ENCODE measurements at places on chromosomes 1 and 21. TPM values are rescaled to one million over a fixed set of nuclear protein-coding genes. Genes with fewer than 3 reads are reported as not detected.
A peak's percentile ranks its signal among the peaks of the same experiment; 100 is the strongest.

DNA sequence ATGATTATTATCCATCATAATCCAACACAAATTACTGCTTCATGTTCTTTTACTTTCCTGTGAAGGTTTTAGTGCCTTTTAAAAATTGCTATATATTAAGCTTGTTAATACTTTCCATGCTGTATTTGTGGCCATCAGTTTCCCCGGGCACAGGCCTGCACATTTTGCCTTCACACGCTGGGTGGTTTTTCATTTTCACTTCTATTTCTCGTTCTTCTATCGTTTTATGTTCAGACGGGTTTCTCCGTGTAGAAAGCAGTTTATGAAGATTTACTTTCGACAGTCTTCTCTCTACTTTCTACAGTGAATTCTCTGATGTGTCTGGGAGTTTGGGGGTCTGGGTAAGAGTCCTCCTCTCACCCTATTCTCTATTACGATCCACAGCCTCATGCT, 9.5 kb downstream of the RUNX3 start:
- no peak for DNase-seq

GRCh38 chr1:85300140-85300539, 23.7 kb upstream of the BCL10 start:
- DNase-seq: no peak

DNA sequence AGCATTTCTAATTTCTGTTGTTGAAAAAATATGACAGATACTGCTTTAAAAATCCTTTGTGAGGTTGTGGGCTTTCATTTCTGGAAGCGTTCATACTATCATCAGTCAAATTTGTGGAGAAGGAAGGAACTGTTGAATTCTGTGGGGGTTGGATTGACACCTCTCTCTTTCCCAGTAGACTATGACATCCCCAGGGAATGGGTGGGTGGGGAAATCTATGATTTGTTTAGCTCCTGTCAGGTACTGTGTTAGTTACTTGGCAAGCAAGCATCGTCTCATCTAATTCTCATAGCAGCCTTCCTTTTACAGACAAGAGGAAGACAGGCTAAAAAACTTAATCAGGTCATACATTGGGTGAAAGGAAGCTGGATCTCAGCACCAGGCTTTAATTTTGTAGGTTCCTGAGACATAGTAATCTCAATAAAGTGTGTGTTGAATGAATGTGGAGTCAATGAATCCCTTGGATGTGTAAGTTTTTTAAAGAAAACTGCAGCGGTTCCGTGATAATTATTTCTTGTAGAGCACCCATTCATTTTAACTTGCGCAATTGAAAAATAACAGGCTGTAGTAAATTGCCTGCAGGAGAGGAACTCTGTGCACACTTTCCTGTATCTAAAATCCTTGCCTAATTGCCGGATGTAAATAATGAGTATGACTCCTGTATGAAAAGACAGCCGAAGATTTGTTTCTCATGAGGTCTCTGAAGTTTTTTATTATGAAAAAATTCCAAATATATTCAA, 60.6 kb downstream of the MYOM3 start:
- no peak for DNase-seq

The KCNJ15 gene
- 2.1 TPM for total RNA-seq

GRCh38 chr1:78141531-78142231, 95.9 kb downstream of the GIPC2 start:
- DNase-seq: no peak

The PTCH2 gene
- under 0.01 TPM for total RNA-seq

The DENND2C gene
- 31.5 TPM for total RNA-seq

DNA sequence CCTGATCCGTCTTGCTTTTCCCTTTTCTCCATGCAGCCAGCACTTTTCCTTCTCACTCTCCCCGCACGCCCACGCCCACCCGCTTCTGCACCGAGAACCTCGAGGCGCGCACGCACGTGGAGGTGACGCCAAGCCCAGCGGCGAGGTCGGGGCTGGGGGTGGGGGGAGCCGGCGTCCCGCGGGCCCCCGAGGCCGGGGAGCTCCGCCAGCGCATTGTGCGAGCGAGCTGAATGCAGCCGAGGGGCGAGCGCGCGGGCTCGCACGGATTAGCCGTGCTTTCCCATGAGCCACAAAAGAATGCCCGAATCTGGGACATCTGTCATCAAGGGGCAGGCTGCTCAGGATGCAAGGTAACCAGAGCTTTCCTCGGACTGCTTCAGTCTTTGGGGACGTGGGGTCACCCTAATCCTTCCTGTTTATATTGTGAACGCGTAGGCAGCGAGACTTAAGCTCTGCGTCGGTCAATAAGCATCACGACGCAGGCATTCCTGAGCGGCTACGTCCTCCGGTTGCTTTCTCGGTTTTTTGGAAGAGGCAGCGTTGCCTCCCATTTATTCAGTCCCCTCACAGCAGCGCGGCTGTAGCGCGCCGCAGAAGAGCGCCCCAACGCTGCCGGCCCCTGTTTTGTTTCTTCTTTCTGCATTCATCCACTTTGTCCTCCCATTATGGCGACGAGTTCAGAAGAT, 67.3 kb upstream of the AKT3 start:
- peak; percentile 55 for DNase-seq

GRCh38 chr1:94326329-94326728, 88.9 kb upstream of the ARHGAP29 start:
- no peak for DNase-seq

GRCh38 chr1:163275222-163275621, 46.5 kb upstream of the NUF2 start:
- peak; percentile 20 for DNase-seq

DNA sequence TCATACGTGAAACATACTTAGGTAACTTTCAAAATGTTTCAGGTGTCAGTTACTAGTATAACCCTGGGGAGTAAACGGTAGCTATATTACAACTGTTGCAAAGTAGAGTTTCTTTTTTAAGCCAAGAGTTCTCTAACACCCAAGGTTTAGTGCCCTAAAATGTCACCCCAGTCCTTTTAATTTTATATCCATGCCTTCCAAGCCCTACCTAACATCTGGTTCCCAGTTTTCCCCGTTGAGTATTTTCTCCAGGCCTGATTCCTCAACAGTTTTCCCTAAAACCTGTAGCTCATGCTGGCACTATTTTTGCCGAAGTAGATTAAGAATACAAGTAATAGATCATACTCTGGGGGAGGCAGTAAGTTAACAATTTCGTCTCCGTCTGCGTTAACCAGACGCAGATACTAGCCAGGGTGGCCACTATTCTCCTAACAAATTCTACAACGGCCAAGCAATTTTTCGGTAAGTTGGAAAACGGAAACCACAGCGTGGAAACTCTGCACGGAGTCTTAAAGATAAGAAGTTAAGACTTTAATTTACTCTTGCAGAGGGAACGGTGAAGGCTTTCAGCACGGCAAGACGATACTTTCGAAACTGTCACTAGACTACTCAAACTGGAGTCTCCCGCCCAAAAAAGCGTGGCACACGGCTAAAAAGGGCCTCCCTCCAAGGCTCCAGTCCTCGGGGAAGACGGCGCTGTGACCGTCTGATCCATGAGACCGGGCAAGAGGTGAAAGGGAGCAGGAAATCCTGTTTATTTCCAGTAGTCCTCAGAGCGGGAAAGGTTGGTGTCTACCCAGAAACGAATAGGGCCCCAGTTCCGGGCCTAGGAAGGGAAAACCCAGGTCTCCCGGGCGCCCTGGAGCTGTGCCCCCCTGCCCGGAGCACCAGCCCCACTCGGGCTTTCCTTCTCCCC, 945 bp downstream of the SRSF4 start:
- peak; percentile 30 for DNase-seq

DNA sequence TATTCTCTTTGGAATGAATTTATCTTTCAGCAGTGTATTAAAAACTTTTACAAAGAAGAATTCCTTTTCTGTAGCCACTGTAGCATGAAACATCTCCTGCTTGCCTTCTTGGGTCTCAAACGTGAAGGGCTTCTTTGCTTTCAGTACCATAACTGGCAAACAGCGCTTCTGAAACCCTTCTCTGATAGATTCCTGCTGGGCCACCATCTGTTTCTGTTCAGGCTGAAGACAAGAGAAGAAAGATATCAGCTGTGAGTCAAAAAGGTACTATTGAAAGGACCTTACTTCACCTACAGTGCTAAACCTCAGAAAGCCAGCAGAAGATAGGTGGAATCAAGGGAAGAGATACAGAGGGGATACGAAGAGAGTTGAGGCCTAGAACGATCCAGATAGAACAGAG, 10.5 kb downstream of the AIM2 start:
- no peak for DNase-seq

DNA sequence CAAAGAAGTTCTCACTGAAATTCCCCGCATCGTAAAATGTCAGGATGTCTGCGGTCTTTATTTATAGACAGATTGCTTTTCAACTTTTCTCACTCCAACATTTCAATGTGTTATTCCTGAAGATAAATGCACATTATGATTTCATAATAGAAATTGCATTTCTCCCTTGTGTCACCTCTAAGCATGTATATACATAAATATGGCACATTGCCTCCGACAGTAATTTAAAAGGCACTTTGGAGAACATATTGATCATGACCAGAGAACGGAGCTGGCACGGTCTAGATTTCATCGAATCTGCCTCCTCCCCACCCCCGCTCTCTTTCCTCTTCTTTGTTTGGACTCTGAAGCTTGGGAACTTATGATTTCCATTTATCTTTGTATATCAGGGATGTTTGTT, 54.9 kb upstream of the IGSF21 start:
- DNase-seq: no peak

The HLX gene
- total RNA-seq: not detected

DNA sequence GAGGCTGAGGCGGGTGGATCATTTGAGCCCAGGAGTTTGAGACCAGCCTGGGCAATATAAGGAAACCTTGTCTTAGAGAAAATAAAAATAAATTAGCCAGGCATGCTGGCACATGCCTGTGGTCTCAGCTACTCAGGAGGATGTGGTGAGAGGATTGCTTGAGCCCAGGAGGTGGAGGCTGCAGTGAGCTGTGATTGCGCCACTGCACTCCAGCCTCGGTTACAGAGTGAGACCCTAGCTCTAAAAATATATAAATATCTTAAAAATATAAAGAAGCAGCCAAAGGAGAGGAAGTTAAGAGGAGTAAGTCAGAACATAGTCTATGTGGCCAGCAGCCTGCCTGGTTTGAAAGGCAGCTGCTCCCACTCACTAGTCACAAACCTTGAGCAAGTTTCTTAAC, 4.5 kb upstream of the IL10RB start:
- DNase-seq: peak; percentile 61

GRCh38 chr1:200733907-200734306, 4.8 kb upstream of the CAMSAP2 start:
- DNase-seq: peak; percentile 64

The TRNP1 gene
- total RNA-seq: 11.1 TPM

The NTNG1 gene
- 2.4 TPM for total RNA-seq

The ANKRD35 gene
- 3.7 TPM for total RNA-seq

DNA sequence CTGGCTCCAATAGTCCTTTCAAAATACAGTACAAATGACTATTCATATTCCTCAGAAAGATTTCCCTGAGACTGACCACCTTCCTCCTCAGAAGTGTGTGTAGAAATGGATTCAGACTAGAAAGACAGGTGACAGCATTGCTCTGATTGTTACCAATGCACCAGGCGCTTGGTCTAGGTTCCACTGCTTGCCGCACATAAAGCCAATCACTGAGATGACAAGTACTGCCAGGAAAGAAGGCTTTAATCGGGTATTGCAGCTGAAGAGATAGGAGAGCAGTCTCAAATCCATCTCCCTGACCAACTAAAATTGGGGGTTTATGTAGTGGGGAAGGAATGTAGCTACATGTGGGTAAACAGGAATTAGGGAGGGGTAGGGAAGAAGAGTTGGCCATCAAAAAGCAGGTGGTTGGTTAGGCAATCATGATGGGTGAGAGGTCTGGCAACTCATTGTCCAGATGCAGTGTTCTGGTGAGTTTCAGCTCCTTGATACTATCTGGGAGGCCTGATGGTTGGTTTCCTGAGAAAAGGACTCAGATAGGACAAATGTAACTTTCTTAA, 98.0 kb downstream of the KCNH1 start:
- DNase-seq: no peak

GRCh38 chr1:20367116-20367585, 76.5 kb downstream of the VWA5B1 start:
- DNase-seq: peak; percentile 31

The PCP4L1 gene
- total RNA-seq: 0.26 TPM

The ATP5PB gene
- 234 TPM for total RNA-seq

GRCh38 chr21:18989953-18990495, 586.4 kb upstream of the TMPRSS15 start:
- no peak for DNase-seq

DNA sequence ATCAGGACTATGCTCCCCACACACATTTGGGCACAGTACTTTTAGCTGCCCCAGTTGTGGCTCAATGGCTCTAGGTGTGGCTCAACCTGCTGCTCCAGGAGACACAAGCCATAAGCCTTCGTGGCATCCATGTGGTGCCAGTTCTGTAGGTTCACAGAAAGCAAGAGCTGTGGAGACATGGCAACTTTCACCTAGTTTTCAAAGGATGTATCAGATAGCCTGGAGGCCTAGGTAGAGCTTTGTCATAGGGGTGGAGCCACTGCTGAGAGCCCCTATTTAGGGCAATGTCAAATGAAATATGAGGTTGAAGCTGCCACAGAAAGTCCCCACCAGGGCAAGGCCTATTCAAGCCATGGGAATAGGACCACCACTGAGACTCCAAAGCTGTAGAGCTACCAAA, 210.5 kb downstream of the LMO4 start:
- peak; percentile 44 for DNase-seq

- DNase-seq: no peak
Observed at GRCh38 chr1:3507636-3508275, 53.3 kb downstream of the ARHGEF16 start.

The LIPI gene
- not detected for total RNA-seq

The ASCL5 gene
- total RNA-seq: under 0.01 TPM

- DNase-seq: no peak
Observed at GRCh38 chr1:159985473-159985872, 31.4 kb upstream of the SLAMF9 start.

The LCE1A gene
- not detected for total RNA-seq

The OVAAL gene
- total RNA-seq: not detected

DNA sequence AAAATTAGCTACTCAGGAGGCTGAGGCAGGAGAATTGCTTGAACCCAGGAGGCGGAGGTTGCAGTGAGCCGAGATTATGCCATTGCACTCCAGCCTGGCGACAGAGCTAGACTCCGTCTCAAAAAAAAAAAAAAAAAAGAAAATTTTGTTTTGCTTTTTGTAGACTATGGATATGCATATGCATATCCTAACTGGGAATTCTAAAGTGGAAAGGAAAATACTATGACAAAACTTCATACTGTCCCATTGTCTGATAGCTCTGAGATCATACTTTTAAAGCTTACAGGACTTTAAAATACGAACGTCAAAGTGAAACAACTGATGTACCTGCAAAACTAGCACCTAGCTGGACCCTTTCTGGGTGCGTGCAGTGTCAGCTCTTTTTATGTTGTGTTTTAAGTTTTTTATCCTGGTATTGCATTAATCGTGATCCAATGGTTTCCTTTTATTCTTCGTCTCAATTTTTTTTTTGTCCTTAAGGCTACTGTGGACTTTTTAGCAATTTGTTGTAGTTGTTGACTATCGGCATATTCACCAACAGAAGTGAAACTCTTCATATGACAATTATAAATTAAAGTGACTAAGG, 19.2 kb downstream of the SPRTN start:
- no peak for DNase-seq

- peak; percentile 49 for DNase-seq
Observed at GRCh38 chr1:60978421-60979357, 103.7 kb upstream of the NFIA start.

- no peak for DNase-seq
Observed at GRCh38 chr1:235275223-235275622, 52.8 kb downstream of the ARID4B start.

- no peak for DNase-seq
Observed at GRCh38 chr1:90809093-90809492, 92.0 kb upstream of the BARHL2 start.
